Left kidney (tissue), 8 donors: ENCODE measurements at places on chromosomes 6 and 20.

DNA sequence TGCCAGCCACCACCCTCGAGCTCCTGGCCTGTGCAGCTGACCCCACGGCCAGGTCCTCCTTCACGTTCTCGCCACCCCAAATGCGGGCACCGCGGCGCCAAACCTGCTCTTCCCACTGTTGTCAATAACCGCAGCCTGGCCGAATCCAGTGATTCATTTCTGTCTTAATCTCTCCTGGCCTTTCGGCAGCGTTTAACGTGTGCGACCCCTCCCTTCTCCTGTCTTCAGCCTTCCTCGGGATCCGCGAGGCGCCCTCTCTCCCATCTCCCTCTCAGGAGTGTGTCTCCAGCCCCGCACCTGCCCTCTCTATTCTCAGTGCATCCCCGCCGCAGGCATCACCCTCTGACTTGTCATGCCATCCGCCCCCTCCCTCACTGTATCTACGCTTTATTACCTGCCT is 91.4 kb downstream of the THBS2 start:
- DNase-seq = no peak

GRCh38 chr6:1255636-1256365 is 56.1 kb upstream of the FOXQ1 start:
- no peak for DNase-seq

GRCh38 chr20:15937179-15937578 is 636.1 kb downstream of the KIF16B start:
- no peak for DNase-seq

- no peak for DNase-seq
Observed at GRCh38 chr20:51366155-51366886, 176.2 kb downstream of the NFATC2 start.

GRCh38 chr20:14494355-14494754 is 156.9 kb upstream of the FLRT3 start:
- no peak for DNase-seq

- no peak for DNase-seq
Observed at GRCh38 chr6:1067346-1067745, 244.6 kb upstream of the FOXQ1 start.

DNA sequence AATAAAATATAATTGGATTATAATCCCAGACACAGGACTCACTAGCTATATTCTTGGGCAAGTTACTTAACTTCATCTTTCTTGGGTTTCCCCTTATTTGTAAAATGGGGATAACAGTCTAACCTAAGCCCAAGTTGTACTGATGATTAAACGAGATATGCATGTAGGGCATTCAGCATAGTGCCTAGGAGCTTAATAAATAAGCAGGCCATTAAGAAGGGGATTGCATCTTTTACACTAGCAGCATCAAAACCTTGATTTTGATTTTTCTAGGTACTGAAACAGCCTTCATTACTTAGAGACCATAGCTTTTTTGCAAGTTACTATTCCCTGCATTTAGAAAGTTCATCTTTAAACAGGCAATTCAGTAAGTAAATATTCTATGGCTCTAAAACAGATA is 2.2 kb upstream of the QKI start:
- no peak for DNase-seq

DNA sequence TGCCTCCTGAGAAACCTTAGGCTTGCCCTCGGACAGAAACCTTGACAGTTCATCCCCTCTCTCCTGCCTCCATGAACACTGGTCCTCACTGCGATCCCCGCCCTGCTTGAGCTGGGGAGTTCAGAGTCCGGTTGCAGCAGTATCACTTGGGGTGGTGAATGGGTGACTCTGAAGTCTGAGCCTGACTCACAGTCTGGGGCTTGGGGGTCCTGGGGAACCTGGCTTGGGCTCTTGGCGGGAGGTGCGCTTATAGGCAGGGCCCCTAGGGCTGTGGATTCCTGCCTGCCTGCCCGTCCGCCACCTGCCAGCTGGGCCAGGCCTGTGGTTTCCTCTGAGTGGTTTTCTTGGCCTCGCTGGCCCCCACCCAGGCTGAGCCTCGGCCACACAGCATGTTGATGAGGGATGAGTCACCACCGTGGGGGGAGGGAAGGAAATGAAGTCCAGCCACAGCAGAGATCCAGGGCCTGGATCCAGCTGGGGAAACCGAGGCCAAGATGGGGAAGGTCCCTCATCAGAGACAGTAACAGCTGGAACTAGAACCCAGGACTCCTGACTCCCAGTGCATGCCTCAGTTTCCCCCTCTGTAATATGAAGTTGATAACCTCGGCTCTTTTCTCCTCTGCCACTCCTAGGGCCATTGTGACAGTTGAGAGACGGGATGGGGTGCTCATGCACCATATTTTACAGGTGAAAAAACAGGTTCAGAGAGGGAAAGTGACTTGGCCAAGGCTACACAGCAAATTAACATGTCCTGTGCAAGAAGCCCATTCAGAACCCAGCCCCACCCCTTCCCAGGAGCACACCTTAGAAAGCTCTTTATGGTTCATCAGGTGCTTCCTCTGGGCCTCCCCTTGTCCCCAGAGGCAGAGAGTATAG is 9.2 kb downstream of the FOXS1 start:
- no peak for DNase-seq

GRCh38 chr6:148169706-148170105 is 172.9 kb upstream of the SASH1 start:
- no peak for DNase-seq

DNA sequence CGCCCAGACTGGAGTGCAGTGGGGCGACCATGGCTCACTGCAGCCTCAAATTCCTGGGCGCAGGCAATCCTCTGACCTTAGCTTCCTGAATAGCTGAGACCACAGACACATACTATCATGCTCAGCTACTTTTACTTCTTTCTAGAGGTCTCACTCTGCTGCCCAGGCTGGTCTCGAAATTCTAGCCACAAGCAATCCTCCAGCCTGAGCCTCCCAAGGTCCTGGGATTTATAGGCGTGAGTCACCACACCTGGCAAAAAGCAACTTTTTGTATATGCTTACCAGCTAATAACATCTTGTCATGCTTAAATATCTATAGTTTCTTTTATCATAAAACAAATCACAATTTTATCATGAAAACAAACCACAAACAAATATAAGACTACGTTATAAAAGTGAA is 23.0 kb downstream of the RNASET2 start:
- no peak for DNase-seq

GRCh38 chr6:105493736-105494135 is 90.9 kb upstream of the PREP start:
- no peak for DNase-seq

- no peak for DNase-seq
Observed at GRCh38 chr6:51289041-51289440, 470.4 kb downstream of the TFAP2B start.

DNA sequence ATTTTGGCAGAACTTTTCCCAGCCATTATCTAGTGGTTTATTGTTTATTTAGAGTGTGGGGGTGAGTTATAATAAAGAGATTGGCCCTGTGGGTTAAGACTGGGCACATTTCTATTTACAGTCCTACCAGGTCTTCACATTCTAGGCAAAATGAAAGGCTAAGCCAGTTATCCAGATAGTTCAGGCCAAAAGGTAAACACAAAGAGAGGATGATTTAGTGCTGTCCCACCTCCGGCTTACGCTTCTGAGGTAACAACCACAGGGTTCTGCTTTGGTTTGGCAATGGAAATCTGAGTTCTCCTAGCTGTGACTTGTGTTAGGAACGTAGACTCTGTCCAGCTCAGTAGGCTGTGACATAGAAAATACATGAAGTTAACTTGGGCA is 50.3 kb upstream of the PTPRK start:
- no peak for DNase-seq

DNA sequence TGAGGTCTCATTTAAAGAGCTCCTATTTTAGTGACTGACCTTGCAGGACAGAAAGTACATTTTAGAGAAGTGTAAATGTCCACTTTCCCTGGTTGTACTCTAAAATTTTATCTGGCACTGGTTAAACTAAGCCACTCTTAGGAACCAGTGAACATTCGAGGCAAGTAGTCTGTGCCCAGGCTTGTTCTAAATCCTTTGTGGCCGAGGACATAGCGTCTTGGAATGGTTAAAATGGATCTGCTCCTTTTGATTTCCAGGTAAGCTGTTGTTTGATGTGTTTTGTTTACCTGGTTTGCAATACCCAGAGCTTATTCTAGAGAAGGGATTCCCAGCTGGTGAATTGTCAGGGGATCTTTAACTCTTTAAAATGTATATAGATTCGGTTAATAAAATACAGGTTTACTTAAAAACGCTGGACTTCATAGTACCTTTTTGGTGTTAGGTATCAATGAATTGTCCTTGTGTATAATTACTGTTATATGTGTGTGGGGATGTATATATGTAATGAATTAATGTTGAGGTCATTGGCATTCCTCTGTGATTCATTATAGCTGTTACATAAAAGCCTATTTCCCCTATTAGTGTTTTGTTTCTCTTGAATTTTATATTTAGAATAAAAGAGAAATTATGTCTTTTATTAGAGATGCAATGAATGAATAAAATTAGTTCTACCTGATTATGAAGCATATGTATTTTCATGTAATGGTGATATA is 15.8 kb downstream of the SNX9 start:
- no peak for DNase-seq

DNA sequence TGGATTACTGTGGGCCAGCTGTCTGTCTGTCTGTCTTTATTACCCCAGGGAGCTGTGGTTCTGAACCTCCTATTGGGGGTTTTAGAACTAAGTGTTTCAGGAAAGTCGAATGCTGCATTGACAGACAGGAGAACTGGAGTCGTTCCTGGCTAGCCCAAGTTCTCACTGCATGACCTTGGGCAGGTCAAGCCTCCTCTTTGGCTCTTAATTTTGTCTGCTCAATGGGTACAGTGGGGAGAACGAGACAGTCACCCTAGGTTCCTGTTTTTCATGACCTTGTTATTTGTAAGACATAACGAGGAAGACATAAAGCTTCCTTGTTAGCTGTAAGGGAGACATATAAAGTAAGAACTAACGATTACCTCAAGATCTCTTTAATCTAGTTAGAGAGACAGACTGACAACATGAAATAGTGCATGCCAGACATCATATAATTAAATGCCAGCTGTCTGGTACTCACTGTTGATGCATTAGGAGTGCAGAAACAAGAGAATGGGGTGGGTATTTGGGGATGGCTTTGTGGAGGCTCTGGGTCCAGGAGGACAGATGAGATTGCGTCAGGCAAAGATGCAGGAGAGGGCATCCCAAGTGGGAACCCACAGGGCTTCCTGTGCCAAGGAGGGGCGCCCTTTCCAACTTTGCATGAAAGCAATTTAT is 3.7 kb upstream of the CCDC167 start:
- DNase-seq = no peak
